ENCODE measurements at places on chromosomes 12 and 14.
A peak's percentile ranks its signal among the peaks of the same experiment; 100 is the strongest.

DNA sequence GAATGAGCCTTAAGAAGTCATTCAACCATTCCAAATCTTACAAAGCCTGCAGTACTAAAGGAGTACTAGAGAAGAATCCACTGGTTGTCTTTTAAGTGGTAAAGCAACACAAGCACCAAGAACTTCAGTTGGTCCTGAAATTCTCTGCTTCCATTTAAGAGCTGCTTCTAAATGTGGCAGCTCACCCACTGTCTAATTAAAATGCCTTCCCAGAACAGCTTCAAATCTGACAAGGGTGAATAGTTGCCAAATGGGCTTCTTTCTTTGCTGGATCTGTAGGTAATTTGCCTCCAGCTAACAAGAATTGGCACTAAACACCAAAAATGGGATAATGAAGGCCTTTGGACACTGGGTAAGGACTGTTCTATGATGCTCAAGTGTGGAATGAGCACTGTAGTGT is 72.2 kb upstream of the NAP1L1 start:
- no peak for DNase-seq

- no peak for DNase-seq
These were observed 462.9 kb upstream of the USP15 start for GRCh38 chr12:61797266-61797665.

DNA sequence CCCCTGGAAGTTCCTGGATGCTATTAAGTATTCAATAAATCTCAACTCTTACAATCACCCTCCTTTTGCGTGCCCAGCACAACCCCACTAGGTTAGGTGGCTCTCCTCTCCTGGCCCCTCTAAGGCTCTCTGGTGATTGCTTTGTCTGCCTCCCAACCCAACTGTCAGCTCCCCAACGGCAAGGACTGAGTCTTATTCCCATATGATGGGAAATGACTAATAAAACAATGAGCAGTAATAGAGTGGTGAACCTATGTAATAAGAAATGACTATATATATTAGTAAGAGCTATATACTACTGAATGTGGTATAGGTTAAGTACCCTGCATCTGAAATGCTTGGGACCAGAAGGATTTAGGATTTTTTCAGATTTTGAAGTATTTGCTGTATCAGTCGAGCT is 8.1 kb downstream of the APPL2 start:
- DNase-seq, result no peak

DNA sequence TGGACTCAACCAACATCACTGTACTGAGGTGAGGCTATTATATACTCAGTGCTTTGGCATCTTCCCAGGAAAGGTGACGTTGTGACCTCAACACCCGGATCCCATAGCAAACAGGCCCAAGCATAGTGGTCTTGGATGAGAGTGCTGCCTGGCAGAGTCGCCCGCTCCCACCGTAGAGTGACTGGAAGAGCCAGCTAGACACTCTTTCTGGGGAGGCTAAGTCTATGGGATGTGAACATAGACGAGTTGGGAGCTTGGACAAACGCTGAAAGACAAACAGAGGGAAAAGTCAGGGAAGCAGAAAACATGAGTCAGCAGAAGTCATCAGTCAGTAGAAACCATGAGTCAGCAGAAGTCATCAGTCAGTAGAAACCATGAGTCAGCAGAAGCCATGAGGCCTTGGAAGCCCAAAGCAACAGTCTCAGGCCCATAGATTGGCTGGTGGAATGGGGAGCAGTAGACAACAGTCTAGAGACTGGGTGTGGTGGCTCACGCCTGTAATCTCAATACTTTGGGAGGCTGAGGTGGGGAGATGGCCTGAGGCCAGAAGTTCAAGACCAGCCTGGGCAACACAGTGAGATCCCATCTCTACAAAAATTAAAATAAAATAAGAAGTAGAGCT is 66.4 kb upstream of the MAP1LC3B2 start:
- no peak for DNase-seq

DNA sequence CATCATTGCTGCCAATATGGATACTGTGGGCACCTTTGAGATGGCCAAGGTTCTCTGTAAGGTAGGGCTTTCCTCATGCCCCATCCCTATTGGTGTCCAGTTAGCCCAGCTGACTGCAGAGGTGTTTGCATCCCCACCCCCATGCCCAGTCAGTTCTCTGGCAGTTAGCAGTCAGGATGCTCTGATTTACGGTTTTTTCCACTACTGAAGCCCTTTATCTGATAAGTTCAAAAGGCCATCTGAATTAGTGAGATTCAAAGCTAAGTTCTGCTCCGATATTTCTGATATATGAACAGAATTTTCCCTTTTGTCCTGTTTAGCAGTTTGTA is 773 bp downstream of the GMPR2 start:
- DNase-seq, result no peak

GRCh38 chr14:32366986-32367385 is 37.9 kb downstream of the AKAP6 start:
- DNase-seq, result no peak

DNA sequence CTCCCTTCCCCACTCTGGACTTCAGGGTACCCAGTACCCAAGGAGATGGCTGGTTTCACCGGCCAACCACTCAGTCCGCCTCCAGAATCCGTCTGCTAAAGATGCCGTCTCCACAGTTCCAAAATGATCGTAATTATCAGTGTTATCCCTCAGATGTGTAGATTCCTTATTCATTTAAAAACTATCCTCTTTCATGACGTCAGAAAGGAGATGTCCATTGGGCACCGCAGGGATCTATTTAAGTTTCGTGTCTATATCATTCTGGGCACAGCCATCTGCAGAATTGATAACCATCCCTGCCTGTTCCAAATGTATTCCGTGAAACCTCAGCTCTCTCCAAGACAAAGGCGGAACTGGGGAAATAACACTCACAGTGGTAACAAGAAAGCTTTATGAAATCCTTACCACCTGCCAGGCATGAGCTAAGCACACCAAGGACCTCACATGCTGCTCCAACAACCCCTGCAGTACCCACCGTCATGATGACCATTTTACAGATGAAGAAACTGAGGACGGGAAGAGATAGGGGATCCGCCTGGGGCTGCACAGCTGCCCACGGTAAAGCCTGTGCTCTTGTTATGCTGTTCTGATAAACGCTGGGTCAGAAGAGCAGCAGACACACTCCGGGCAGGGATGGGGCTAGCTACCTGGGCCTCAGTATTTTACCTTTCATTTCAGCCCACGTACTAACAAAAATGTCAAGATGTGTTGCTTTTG is 90.0 kb downstream of the BCL11B start:
- DNase-seq, result no peak

DNA sequence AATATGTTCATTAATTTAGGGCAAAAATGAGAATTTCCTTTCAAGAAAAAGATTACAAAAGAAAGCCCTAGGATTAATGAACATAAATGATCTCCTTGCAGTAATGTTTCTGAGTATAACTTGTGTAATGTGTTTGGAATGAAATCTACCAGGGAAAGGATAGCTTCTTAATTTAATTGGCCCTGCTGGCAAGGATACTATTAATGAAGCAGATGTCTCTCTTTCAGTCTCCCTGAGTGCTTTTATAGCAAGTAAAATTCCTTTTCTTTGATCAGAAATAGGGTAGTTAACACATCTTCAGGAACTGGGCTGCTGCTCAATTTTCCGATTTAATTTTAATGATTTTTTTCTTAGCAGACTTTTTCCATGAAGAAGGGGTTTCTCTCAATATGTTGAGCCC is 379.4 kb upstream of the PDE3A start:
- DNase-seq, result no peak

GRCh38 chr12:14148489-14149270 is 167.3 kb upstream of the GRIN2B start:
- DNase-seq, result no peak

GRCh38 chr12:104534162-104534856 is 77.6 kb downstream of the CHST11 start:
- DNase-seq, result no peak

DNA sequence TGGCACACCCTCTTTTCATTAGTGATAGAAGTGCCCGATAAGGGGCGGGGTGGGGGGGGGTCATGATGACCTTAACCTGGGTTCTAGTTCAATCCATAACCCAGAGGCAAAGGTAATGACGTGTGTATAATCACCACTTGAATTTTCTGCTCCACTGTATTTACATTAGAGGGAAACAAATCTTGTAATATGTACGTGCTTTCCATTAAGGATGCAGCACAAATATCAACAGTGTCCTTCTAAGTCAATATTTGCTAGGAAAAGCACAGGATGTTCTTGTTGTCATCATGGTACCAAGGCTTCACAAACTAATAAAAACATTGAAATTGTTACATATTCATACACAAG is 121.2 kb upstream of the SLC38A2 start:
- no peak for DNase-seq

GRCh38 chr12:105110851-105111250 is 3.3 kb downstream of the WASHC4 start:
- DNase-seq, result no peak

DNA sequence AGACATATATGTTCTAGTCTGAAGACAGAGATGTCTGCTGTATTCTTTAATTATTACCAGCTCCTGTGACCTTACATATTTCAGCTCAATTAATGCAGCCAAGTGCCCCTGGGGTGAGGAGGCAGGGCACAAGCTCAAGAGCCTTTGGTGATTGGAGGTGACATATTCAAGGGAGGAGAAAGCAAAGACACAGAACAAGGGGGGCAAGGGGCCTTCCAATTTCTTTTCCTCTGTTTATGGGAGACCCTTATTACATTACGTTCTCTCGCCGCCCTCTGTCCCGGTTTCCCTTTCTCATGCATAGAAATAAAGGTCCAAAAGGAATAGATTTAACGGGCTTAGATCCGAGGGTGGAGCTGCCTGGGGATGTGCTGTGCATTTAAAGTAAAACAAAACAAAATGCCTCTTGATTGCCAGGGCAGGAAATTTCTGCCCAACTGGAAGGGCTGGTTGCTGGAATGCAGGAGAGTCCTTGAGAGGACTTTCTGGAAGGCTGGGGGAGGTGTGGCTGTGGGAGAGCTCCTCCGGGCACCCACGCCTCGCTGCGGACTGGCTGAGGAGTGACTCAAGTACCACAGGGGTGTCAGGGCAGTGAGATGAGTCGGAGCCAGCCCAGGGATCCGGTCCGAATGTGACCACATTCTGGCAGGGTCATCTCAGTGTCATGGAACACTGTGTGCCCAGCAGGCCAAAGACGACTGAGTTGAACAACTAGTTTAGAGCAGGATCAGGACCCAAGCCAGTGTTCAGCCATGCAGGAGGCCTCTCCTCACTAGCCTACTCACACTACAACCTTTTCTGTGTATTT is 32.1 kb upstream of the GSG1 start:
- DNase-seq, result no peak

- no peak for DNase-seq
These were observed 1.4 kb downstream of the KRT2 start for GRCh38 chr12:52650520-52651081.

GRCh38 chr12:109861689-109862314 is 18.5 kb downstream of the GLTP start:
- no peak for DNase-seq

DNA sequence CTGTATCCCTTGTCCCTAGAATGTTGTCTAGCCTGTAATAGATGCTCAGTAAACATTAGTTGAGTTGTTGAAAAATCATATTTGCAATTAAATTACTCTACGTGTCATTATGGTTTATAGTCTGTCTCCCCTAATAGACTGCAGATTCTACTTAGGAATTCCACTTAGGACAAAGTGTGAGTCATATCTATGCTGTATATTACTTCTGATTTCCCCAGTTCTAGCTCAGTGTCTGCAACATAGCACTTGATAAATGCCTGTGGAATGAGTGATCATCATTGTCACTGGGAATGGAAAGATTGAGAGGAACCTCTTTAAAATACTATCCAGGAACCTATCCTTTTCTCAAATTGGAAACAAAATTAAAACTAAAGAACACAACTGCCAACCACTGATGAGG is 99.3 kb downstream of the TBX5 start:
- DNase-seq, result no peak

- no peak for DNase-seq
These were observed 139.8 kb upstream of the NOS1 start for GRCh38 chr12:117501076-117501869.

- DNase-seq, result no peak
These were observed 55.0 kb downstream of the OSBPL8 start for GRCh38 chr12:76504606-76505005.

DNA sequence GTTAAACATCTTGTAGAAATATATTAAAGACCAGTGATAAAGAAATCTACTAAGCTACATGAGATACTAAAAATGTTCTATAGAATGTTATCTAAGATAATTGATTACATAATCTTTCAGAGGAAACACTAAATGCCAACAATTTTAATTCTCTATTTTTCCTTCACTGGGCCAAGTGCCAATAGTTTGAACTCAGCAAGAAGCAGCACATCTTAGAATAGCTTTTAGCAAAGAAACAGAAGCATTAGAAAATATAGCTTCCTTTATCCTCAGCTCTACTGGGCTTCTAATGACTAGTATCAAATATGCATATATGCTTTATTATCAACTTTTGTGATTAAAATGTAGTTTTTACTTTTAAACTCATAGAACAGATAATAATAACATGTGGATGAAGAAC is 461.4 kb upstream of the USP15 start:
- DNase-seq, result no peak

DNA sequence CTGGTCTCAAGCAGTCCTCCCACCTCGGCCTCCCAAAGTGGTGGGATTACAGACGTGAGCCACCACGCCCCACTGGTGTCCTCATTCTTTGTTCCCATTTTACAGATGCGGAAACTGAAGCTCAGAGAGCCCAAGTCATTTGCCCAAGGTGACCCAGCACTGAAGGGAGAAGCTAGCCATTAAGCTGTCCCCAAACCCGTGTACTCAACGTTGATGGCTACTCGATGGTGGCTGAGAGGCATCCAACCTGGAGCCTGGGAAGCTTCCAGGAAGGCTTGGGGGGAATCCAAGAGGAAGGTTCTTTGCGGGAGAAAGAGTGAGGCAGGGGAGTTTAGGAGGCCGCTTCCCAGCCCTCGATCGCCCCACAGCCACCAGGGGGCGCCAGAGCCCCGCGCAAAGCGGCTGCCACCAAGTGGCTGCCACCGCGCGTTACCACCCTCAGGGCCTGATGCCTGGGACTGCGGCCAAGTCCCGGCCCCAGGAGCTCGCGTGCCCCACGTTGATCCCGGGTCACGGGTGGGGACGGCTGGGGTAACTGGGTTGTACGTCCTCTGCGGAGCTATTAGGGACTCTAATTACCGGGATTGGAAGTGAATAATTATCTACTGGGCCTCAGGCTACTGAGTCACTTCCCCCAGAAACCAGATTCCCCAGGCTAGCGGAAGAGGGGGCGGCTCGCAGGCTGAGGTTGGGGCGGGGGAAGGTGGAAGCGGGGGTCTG is 8.8 kb upstream of the SH2B3 start:
- DNase-seq, result peak; percentile 85

- peak; percentile 74 for DNase-seq
These were observed 11.6 kb upstream of the CDH24 start for GRCh38 chr14:23068789-23069412.

GRCh38 chr14:55638665-55639064 is 58.7 kb downstream of the KTN1 start:
- no peak for DNase-seq

DNA sequence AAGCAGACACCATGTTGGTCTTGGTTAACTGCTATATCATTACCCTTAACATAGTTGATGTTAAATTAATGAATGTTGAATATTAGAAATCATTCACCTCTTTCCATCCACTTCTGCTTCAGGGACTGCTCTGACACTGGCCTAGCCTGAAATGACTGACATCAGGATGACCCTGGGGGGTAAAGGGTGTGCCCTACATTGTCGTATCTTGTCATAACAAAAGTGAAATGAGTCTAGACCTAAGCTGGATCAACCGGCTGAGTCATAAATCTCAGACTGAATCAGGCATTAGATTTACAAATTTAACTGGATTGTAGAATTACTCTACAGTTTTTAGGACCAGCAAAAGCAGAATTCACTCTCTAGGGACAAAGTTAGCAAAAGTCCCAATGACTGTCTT is 35.3 kb downstream of the KICS2 start:
- DNase-seq, result no peak

- no peak for DNase-seq
These were observed 20.7 kb downstream of the KRT76 start for GRCh38 chr12:52756281-52756960.

- DNase-seq, result peak; percentile 87
These were observed at the start of gene BLOC1S1 for GRCh38 chr12:55715833-55716581. Gene BLOC1S1 (plus strand): TSS chr12:55716046. CDS start chr12:55716052, 6 bp downstream.

All from naive B cell (primary cell).